ENCODE measurements at places on chromosomes 7 and 10. TPM values are rescaled to one million over a fixed set of nuclear protein-coding genes. Genes with fewer than 3 reads are reported as not detected.
A peak's percentile ranks its signal among the peaks of the same experiment; 100 is the strongest.

GPR15LG gene
- total RNA-seq, result not detected

DPYSL4 gene
- total RNA-seq, result 0.12 TPM

MUC12 gene
- total RNA-seq, result 0.49 TPM

VAX1 gene
- total RNA-seq, result not detected

- no peak overlapping the region for H3K27ac ChIP-seq
- H3K4me1 ChIP-seq, result no peaks in the 10 kb centered on the region
- no peaks in the 10 kb centered on the region for H3K36me3 ChIP-seq
Measured at GRCh38 chr7:107138696-107139420, 29.9 kb upstream of the HBP1 start.

DNA sequence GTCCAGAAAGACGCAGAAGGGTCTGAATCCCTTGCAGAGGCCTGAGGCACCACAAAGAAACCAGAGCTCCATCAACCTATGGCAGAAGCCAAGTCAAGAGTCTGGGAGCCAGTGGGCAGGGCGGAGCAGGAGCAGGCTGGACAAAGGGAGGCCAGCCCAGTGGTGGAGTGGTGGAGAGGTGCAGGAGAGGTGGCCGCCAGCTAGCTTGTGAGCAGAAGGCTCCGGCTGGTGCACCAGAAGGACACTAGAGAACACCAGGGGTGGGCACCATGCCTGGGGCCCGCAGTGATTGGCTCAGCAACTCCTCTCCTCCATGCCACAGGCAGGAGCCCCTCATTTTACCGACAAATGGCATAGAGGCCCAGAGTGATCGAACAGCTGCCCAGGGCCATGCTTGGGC, 186.6 kb downstream of the GRID1 start:
- no peak overlapping the region for H3K4me3 ChIP-seq
- H3K36me3 ChIP-seq, result no peaks in the 10 kb centered on the region
- no peak overlapping the region for H3K27ac ChIP-seq
- no peak for DNase-seq
- no peaks in the 10 kb centered on the region for H3K27me3 ChIP-seq

DNA sequence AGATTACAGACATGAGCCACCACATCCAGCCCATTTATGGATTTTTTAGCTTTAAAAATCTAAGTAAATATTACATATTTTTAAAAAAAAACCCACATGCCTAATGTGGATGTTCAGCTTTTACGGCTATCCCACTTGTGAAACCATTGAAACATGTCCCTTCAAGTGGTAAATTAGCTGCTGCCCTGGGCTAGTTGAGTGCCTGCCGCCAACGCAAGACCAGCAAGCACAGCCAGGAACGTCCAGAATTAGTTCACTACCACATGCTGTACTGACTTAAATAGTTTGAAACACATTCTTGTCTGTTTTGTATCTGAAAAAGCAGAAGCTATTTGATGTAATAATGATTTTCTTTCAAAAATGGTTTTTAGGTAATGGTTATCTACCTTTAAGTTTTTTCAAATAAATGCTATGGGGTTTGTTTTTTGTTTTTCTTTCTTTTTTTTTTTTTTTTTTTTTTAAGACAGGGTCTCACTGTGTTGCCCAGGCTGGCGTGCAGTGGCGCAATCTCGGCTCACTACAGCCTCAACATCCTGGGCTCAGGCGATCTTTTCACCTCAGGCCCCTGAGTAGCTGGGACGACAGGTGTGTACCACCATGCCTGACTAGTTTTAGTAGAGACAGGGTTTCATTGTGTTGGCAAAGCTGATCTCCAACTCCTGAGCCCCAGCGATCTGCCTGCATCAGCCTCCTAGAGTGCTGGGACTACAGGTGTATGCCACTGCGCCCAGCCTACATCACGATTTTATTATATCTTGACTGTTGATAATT, 57.0 kb downstream of the KLRG2 start:
- H3K36me3 ChIP-seq, result peaks cover 2% of the 10 kb centered on the region
- H3K27ac ChIP-seq, result peak overlapping the region; percentile 30
- no peaks in the 10 kb centered on the region for H3K27me3 ChIP-seq

GRCh38 chr7:84195295-84196060, 889 bp upstream of the SEMA3A start:
- DNase-seq, result no peak
- H3K4me3 ChIP-seq, result peak overlapping the region; percentile 58
- H3K36me3 ChIP-seq, result no peaks in the 10 kb centered on the region
- H3K27me3 ChIP-seq, result no peaks in the 10 kb centered on the region
- peaks cover 9% of the 10 kb centered on the region for H3K4me1 ChIP-seq
- peak overlapping the region; percentile 45 for H3K27ac ChIP-seq

DNA sequence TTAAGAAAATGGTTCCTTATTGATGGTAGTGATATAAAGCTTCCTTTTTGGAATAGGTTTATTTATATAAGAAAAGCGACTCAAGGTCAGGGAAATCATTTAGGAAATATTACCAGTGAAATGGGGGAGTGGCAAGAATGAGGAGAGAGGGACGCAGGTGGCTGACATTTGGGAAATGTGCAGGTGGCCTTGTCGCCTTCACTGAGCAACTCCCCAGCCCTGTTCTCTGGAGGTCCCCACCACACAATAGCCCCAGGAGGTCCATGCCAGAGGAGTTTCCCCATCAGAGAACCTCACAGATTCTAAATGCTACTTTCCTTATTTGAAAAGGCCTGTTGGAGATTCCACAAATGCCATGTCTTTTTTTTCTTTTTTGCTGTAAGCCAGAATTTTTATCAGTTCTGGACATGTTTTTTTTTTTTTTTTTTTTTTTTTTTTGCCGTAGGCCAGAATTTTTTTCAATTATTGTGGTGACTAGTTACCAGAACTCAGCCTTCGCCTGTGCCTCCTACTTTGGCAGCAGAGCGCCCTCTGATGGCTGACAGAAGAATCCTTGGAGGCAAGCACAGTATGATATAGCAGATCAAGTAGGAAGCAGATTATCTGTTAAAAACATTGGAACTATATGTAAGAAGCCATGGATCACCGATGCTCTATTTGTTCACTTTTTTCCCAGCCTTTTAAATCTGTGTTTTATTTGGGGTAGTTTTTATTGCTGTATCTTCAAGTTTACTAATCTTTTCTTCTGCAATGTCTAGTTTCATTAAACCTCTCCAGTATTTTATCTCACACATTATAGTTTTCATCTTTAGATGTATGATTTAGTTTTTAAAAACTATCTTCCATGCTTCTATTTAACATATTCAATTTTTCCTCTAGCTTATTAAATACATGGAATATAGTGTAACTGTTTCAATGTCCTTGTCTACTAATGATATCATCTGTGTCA, 18.6 kb downstream of the OPALIN start:
- H3K4me1 ChIP-seq, result no peaks in the 10 kb centered on the region
- peak; percentile 64 for DNase-seq
- no peak overlapping the region for H3K4me3 ChIP-seq
- no peaks in the 10 kb centered on the region for H3K36me3 ChIP-seq

- no peaks in the 10 kb centered on the region for H3K27me3 ChIP-seq
- peak overlapping the region; percentile 65 for H3K27ac ChIP-seq
- H3K36me3 ChIP-seq, result no peaks in the 10 kb centered on the region
- DNase-seq, result peak; percentile 76
Measured at GRCh38 chr7:23680414-23681405, 711 bp downstream of the FAM221A start.

DNA sequence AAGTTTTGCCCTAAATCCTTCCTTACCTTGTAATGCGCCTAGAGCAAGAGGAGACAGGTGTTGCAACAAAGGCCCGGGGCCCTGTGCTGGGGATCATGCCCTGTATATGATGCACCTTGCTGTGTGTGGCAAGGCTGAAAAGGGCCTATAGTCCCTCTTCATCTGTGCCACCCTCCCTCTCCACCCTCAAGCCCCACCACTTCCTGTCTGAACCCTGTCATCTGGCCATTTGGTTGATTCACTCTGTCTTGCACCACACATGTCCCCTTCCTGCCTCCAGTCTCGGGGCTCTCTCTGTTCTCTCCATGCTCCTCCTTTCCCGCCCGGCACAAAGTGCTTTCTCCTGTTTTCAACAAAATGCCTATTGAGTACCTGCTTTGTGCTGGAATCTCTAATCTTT, 11.5 kb upstream of the MALSU1 start:
- DNase-seq, result no peak
- H3K36me3 ChIP-seq, result no peaks in the 10 kb centered on the region
- H3K27me3 ChIP-seq, result no peaks in the 10 kb centered on the region

- H3K36me3 ChIP-seq, result no peaks in the 10 kb centered on the region
- no peak overlapping the region for H3K27ac ChIP-seq
- H3K27me3 ChIP-seq, result no peaks in the 10 kb centered on the region
- H3K4me3 ChIP-seq, result no peak overlapping the region
- no peak for DNase-seq
Measured at GRCh38 chr10:91140995-91141549, 79.4 kb upstream of the PCGF5 start.

- no peak overlapping the region for H3K27ac ChIP-seq
- H3K36me3 ChIP-seq, result no peaks in the 10 kb centered on the region
- no peaks in the 10 kb centered on the region for H3K27me3 ChIP-seq
- no peak for DNase-seq
Measured at GRCh38 chr10:26824015-26824690, 36.6 kb downstream of the ABI1 start.

DNA sequence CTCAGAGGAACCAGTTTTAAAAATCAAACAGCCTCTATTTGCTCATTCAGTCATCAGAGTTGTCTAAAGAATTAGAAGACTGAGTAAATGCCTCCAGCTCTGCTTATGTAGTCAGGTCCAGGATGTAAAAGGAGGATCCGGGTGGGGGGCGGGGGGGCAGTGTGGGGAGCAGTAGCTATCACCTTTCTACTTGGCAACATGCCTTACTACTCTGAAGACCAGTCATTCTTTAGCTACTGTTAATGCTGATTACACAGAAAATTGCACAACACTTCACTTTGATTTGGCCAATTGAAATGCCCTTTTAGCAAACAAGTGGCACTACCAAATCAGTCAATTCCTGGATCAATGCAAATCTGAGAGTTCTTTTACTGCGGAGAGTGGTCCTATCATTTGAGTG, 164.2 kb downstream of the NXPH1 start:
- no peak for DNase-seq
- H3K36me3 ChIP-seq, result no peaks in the 10 kb centered on the region
- H3K4me3 ChIP-seq, result no peak overlapping the region
- H3K27ac ChIP-seq, result peak overlapping the region; percentile 54

DNA sequence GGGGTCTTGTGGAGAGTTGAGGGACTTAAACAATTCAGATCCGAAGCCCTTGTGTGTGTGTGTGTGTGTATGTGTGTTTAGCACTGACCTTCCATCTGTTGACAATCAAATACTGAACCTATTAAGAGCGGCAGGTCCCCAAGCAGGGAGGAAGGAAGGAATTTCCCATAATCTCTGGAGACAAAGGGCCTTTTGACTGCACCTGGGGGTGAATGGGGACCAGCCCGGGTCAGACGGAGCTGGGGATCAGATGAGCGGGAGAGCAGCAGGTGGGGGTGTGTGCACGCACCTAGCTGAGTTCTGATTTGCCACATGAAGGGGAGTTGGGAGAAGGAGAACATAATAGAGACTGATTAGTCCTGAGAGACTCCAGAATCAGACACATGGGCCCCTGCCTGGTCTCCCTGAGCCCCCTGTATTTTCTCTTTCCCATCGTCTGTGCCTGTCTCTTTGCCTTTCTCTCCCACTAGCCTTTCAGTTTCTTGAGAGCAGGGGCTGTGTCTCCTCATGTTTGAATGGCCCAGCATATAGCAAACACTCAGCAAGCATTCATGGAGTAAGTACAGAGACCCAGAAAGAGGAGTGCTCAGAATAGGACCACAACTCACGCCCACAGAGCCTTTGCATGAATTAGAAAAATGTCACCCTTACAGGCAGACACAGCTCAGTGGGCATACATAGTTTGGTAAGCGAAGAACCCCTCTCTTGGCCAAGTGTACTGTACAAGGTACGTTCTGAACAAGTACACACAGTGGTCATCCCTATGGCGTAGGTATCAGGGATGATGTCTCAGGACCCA, 288.3 kb upstream of the HABP2 start:
- H3K27me3 ChIP-seq, result peaks cover 2% of the 10 kb centered on the region
- H3K4me1 ChIP-seq, result no peaks in the 10 kb centered on the region
- no peak overlapping the region for H3K4me3 ChIP-seq
- no peaks in the 10 kb centered on the region for H3K36me3 ChIP-seq

DNA sequence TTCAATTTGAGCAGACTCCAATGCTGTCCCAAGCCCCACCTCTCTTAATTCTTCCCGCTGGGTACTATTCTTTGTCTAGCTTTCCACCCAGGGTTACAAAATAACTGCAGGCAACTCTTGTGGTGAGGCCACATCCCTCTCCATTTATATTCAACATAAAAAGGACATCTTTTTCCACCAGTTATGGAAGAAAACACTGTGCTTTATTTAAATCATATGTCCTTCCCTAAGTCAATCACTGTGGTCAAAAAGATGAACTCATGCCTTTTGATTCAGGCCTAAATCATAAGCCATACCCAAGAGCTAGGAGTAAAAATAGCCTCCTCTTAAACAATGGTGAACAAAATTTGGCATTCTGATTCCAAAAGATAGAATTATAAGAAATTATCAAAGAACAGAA, 386.0 kb downstream of the SEMA3D start:
- H3K27me3 ChIP-seq, result no peaks in the 10 kb centered on the region
- H3K4me1 ChIP-seq, result no peaks in the 10 kb centered on the region
- H3K27ac ChIP-seq, result no peak overlapping the region
- H3K4me3 ChIP-seq, result no peak overlapping the region

- DNase-seq, result no peak
- no peaks in the 10 kb centered on the region for H3K27me3 ChIP-seq
- H3K36me3 ChIP-seq, result no peaks in the 10 kb centered on the region
- H3K4me3 ChIP-seq, result no peak overlapping the region
- no peaks in the 10 kb centered on the region for H3K4me1 ChIP-seq
Measured at GRCh38 chr7:98852826-98853225, 17.0 kb downstream of the TMEM130 start.

GRCh38 chr7:6559896-6560295, 8.6 kb upstream of the GRID2IP start:
- no peaks in the 10 kb centered on the region for H3K36me3 ChIP-seq
- H3K27ac ChIP-seq, result no peak overlapping the region
- DNase-seq, result no peak
- H3K4me1 ChIP-seq, result no peaks in the 10 kb centered on the region
- H3K27me3 ChIP-seq, result no peaks in the 10 kb centered on the region
- H3K4me3 ChIP-seq, result no peak overlapping the region

- no peaks in the 10 kb centered on the region for H3K27me3 ChIP-seq
- no peaks in the 10 kb centered on the region for H3K36me3 ChIP-seq
- H3K4me3 ChIP-seq, result no peak overlapping the region
- DNase-seq, result no peak
- peaks cover 28% of the 10 kb centered on the region for H3K4me1 ChIP-seq
- H3K27ac ChIP-seq, result peak overlapping the region; percentile 67
Measured at GRCh38 chr10:558891-559766, 130.3 kb downstream of the DIP2C start.

GRCh38 chr7:38206071-38206470, 28.0 kb downstream of the STARD3NL start:
- no peak overlapping the region for H3K27ac ChIP-seq
- H3K27me3 ChIP-seq, result no peaks in the 10 kb centered on the region
- no peaks in the 10 kb centered on the region for H3K36me3 ChIP-seq
- no peak for DNase-seq

GRCh38 chr10:5106553-5106952, 12.3 kb downstream of the AKR1C3 start:
- peaks cover 2% of the 10 kb centered on the region for H3K36me3 ChIP-seq
- DNase-seq, result no peak
- H3K27me3 ChIP-seq, result no peaks in the 10 kb centered on the region
- H3K27ac ChIP-seq, result no peak overlapping the region
- no peaks in the 10 kb centered on the region for H3K4me1 ChIP-seq
- no peak overlapping the region for H3K4me3 ChIP-seq

GRCh38 chr10:78929541-78929940, 139.2 kb upstream of the ZMIZ1 start:
- no peaks in the 10 kb centered on the region for H3K36me3 ChIP-seq
- H3K27ac ChIP-seq, result no peak overlapping the region
- H3K27me3 ChIP-seq, result no peaks in the 10 kb centered on the region
- H3K4me1 ChIP-seq, result no peaks in the 10 kb centered on the region

- H3K27ac ChIP-seq, result no peak overlapping the region
- no peak overlapping the region for H3K4me3 ChIP-seq
- no peaks in the 10 kb centered on the region for H3K27me3 ChIP-seq
- no peak for DNase-seq
- H3K36me3 ChIP-seq, result no peaks in the 10 kb centered on the region
- no peaks in the 10 kb centered on the region for H3K4me1 ChIP-seq
Measured at GRCh38 chr7:67644151-67644550, 647.5 kb downstream of the TYW1 start.
